ENCODE measurements at places on chromosomes 11 and 22.
A peak's percentile ranks its signal among the peaks of the same experiment; 100 is the strongest.

GRCh38 chr11:37184326-37184725, 586.3 kb upstream of the RAG2 start:
- DNase-seq, result no peak

DNA sequence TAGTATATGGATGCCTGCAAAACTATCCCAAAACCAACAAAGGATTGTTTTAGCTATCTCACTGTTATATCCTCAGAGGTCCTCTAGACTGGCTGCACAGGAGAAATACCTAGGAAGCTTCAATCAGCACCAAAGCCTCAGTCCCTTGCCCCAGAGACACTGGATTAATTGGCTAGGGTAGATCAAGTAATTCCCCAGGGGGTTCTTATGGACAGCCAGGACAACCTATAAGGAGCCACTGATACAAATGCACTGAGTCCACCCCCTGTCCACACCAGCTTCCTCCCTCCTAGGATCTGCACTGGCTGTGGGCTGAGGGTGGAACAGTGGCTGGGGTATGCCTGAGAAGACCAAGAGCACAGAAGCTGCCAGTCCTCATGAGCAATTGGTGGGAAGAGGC, 16.3 kb downstream of the ADORA2A start:
- DNase-seq, result no peak

GRCh38 chr11:93720522-93720921, 20.8 kb downstream of the TAF1D start:
- DNase-seq, result no peak

- DNase-seq, result peak; percentile 45
These were observed 121.3 kb downstream of the APOL5 start for GRCh38 chr22:35838855-35839576.

DNA sequence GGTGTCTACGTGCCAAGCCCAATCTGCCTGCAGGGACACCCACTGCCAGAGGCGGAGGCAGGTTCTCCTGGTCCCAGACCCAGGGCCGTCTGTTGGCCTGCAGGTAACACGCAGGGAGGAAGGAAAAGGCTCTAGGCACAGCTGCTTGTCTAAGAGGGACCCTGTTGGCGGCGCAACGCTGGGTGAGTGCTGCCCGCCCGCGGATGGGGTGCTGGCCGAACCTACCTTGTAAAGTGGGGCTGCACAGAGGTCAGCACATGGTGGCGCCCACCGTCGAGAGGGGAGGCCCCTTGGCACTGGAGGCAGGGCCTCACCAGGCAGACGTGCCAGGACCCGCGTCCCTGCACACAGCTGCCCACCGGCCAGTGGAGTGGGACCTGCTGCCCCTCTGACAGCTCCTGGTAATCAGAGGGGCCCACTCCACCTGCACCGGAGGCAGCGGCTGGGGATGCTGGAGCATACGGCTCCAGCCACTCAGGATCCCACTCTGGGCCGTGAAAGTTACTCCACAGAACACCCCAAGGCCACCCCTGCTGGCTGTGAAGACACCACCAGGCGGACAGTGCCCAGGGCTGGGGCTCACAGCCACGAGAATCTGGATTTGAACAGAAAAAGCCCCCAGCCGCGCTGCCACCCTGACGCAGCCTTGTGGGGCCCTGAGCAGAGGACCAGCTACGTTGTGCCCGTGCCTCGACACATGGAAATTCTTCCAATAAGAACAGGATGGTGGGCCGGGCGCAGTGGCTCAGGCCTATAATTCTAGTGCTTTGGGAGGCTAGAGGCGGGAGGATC, 24.0 kb downstream of the TBX1 start:
- no peak for DNase-seq

DNA sequence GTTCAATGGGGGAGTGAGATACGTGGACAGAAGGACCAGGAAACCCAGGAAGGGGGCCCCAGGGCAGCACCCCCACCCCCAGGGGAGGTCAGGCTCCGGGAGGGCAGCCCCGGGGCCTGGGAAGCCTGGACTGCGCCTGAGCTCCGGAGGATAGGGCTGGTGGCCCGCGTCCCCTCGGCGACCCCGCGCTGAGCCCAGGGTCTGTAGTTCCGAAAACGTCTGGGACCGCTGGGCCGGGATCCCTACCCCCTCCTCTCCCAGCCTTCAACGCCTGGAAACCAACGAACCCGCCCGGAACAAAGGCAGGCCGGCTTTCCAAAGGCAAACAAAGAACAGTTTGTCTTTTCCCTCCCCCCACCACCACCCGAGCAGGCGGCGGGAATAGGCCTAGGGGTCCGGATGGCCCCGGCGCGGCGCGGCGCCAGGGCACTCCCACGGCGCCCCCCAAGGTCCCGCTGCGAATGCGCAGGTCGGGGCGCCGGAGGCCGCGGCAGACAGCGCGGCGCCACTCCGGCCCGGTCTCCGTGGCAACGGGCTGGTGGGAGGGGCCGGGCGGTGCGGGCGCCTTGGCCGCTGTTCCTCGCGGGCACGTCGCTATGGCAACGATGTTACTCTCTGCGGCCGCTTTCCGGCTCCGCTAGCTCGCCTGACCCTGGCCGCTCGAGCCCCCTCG, 58.5 kb downstream of the IGLL1 start:
- DNase-seq, result peak; percentile 90

DNA sequence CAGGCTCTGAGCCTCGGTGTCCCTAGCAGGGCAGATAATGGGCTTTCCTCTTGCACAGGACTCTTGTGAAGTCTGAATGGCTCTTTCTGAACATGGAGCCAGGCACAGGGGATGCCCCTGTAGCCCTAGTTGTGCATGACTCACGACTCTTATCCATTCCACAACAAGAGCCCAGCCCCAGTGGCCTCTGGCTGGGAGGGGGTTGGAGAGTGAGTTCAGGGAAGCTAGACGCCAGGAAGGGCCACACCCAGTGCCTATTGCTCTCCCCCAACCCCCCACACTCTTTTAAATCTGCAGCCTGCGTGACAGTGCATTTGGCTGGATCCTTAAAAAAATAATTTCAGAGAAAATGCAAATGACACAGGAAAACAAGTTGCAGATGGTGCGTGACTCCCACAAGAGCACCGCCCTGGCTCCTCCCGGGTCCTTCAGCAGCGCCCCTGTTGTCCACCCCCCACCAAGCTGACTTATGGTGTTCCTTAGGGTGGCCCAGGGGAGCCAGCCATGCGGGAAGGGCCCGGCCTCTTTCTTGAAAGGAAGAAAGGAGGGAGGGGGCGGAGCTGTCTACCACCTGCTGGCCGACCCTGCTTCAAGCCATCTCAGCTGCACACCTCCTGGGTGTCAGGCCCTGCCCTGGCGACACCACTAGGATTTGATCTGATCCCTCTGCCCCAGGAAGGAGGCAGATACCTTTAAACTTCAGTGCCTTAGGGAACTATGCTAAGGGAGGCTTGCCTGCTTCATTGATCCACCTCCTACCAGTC, 74.7 kb downstream of the MN1 start:
- no peak for DNase-seq

DNA sequence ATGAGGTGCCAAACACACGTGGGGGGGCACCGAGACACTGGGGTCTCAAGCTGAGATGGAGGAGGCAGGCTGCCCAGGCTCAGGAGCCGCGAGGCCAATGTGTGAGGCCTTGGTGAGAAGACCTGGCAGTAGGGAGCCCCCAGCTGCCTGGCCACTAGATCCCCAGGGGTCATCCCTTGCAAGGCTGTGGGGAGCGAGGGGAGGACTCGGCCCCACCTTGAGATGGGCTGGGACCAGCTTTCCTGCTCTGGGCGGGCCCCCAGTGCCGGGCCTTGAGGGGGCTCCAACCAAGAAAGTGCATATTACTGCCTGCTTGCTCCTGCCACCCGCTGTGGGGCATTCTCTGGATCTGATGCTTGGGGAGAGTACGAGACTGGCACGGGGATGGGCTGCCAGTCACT, 107.0 kb downstream of the CTTN start:
- no peak for DNase-seq

DNA sequence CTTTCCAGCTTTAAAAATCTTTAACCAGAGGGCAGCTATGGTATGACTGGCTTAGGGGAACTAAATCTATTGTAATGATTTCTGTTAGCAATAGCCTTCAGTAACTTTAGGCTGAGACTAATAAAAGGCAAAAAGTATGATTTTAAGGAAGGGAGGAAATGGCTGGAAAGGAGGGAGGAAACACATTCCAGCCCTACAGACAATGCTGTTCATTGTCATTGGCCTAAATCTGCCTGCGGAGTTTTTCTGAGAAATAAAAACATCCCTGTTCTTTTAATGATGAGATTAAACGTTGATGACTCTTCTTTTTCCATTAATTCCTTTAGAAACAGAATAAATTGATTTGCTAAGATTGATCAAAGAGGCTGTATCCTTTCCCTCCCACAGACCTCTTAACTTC, 99.6 kb upstream of the GRAMD1B start:
- DNase-seq, result no peak

GRCh38 chr22:49398115-49398514, 429.6 kb downstream of the BRD1 start:
- no peak for DNase-seq

- no peak for DNase-seq
These were observed 554.3 kb upstream of the LRRC4C start for GRCh38 chr11:42013656-42014201.

GRCh38 chr11:100735949-100736675, 49.0 kb downstream of the ARHGAP42 start:
- DNase-seq, result no peak

DNA sequence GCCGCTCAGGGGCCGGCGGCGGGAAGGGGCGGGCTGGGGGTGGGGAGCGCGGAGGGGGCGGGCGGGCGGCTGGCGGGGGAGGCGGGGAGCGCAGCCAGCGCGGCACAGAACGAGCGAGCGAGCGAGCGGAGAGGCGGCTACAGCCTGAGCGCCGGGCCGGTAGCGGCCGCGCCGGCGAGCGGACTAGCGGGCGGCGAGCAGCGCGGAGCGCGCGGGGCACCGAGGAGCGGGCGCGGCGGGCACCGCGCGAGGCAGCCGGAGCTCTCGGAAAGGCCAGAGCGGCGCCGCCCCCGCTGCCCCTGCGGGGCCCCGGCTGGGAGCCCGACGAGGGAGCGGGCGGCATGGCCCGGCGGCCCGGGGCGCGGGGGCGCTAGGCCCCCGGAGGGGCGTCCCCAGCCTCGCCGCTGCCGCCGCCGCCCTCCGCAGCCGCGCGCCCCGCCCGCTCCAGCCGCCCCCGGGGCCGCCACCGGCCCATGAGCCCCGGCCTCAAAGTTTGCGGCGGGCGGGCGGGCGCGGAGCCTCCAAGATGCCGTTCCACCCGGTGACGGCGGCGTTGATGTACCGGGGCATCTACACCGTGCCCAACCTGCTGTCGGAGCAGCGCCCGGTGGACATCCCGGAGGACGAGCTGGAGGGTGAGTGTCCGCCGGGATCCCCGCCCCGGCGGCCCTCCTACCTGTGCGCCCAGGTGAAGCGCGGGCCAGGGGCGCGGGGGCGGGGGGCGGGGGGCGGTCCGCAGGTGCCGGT, at the start of gene CABP7:
Gene CABP7 (plus strand): TSS at position 105 of the 747 bp plus-strand sequence. CDS start 422 bp downstream, at position 527.
- DNase-seq, result no peak

- no peak for DNase-seq
These were observed 23.5 kb upstream of the MSANTD2 start for GRCh38 chr11:124823512-124824376.

- no peak for DNase-seq
These were observed 8.5 kb upstream of the SLN start for GRCh38 chr11:107720303-107720774.

GRCh38 chr11:45245218-45246045, 40.7 kb downstream of the SYT13 start:
- DNase-seq, result no peak

GRCh38 chr11:11322101-11322500, 30.9 kb downstream of the CSNK2A3 start:
- DNase-seq, result no peak

DNA sequence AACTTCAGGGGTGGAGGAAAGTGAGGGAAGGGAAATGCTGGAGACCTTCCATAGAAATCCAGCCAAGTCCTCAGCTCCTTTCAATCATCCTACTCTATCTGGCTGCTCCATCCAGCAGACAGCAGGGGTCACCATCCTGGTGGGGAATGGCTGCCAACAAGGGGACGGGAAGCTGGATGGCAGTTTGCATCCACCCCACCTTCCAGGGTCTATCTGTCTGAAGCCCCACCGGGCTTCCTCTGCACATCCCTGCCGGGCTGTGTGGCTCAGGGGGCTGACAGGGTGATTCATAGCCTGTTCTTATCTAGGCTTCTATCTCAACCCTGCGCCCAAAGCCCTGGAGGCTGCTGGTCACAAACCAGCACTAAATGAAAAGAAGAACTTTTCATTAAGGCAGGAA, 1.1 kb downstream of the SYTL2 start:
- DNase-seq, result no peak

DNA sequence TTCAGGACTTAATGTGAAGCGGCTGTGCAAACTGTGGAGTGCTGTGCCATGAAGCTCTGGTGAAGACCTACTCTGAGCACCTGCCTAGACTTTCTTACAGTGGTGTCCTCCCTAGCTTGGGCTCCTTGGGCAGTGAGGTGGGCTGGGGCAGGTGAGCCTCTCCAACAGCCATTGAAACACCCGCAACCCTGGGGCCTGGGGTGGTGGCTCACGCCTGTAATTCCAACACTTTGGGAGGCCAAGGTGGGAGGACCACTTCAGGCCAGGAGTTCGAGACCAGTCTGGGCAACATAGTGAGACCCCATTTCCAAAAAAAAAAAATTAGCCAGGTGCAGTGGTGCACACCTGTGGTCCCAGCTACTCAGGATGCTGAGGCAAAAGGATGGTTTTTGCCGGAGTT, 14.3 kb upstream of the SEC14L3 start:
- DNase-seq, result no peak

- peak; percentile 29 for DNase-seq
These were observed 935 bp downstream of the QSER1 start for GRCh38 chr11:32893343-32894148.

Measured in putamen (tissue), 1 donor.